Heart right ventricle (tissue), 16 donors: ENCODE measurements at places on chromosomes 3 and 15. TPM values are rescaled to one million over a fixed set of nuclear protein-coding genes. Genes with fewer than 3 reads are reported as not detected.

TERC gene
- not detected for polyA plus RNA-seq

WDR48 gene
- polyA plus RNA-seq = 8.0 TPM

KBTBD8 gene
- polyA plus RNA-seq = 1.2 TPM

NRG4 gene
- polyA plus RNA-seq = not detected

DNASE1L3 gene
- 3.1 TPM for polyA plus RNA-seq

B3GALNT1 gene
- polyA plus RNA-seq = 19.5 TPM

LRIG1 gene
- polyA plus RNA-seq = 23.8 TPM

TMEM207 gene
- polyA plus RNA-seq = not detected

GPR62 gene
- 0.01 TPM for polyA plus RNA-seq

GPR27 gene
- 0.37 TPM for polyA plus RNA-seq

XXYLT1 gene
- polyA plus RNA-seq = 2.7 TPM

DNAH12 gene
- 0.44 TPM for polyA plus RNA-seq

GOLGA6L2 gene
- polyA plus RNA-seq = not detected

ARIH2 gene
- 41.9 TPM for polyA plus RNA-seq

SLC27A2 gene
- polyA plus RNA-seq = not detected

NANOGP8 gene
- not detected for polyA plus RNA-seq

C3orf70 gene
- 1.2 TPM for polyA plus RNA-seq

LRRC2 gene
- polyA plus RNA-seq = 49.8 TPM

CKMT1A gene
- polyA plus RNA-seq = 0.22 TPM

RTP1 gene
- polyA plus RNA-seq = not detected

TEX9 gene
- 0.29 TPM for polyA plus RNA-seq

SPINT1 gene
- polyA plus RNA-seq = 0.43 TPM

GOLGA6D gene
- polyA plus RNA-seq = not detected

PPP1R14D gene
- polyA plus RNA-seq = not detected

SLC15A2 gene
- 0.45 TPM for polyA plus RNA-seq

UPK1B gene
- polyA plus RNA-seq = not detected

NRROS gene
- 2.7 TPM for polyA plus RNA-seq

SLITRK3 gene
- not detected for polyA plus RNA-seq

FBN1 gene
- polyA plus RNA-seq = 7.0 TPM

CHRD gene
- polyA plus RNA-seq = 17.3 TPM

SAMMSON gene
- not detected for polyA plus RNA-seq

EPHB3 gene
- polyA plus RNA-seq = 0.96 TPM

TAGLN3 gene
- polyA plus RNA-seq = 0.66 TPM

ISLR gene
- 12.2 TPM for polyA plus RNA-seq
